ENCODE measurements at places on chromosomes 11 and 22.

GRCh38 chr11:109048098-109048497, 373.9 kb upstream of the C11orf87 start:
- DNase-seq = no peak

DNA sequence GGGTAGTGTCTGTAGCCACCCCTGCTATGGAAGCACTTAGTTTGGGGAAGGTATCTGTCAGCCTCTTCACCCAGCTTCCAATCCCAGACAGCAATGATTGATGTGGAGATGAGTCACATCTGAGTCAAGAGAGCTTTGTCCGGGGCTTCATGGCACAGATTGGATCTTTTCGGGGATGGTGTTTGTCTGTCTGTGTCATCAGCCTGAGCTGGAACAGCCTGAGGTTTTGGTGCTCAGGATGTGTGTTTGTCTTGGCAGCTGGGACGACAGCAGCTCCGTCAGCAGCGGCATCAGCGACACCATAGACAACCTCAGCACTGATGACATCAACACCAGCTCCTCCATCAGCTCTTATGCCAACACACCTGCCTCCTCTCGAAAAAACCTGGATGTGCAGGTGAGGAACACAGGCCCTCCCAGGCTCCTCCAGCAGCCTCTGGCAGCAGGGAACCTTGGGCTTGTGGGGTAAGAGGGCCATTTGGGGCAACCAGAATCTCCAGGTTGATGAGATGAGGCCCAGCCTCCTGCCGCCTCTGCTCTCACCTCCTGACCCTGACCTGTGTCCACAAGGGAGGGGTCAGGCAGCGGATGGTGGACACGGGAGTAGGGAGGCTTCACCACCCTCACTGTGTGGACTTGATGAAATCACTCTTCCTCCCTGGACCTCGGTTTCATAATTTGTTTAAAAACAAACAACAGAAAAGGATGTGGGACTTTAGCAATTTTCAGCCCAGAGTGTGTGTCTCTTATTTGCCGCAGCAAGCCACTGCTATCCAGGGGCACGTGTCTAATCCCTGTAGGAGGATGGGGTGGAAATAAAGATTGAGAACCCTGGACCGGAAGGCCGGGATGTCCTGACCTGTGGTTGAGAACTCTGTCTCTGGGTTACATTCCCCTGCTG, 124.3 kb downstream of the DBX1 start:
- no peak for DNase-seq

- DNase-seq = no peak
Measured at GRCh38 chr11:113705871-113706655, at the start of gene TMPRSS5. Gene TMPRSS5 (minus strand): TSS chr11:113706308. CDS start chr11:113706224, 84 bp downstream.

- DNase-seq = no peak
Measured at GRCh38 chr11:33761471-33761870, 12.8 kb downstream of the FBXO3 start.

GRCh38 chr11:17770917-17771316, 36.3 kb downstream of the KCNC1 start:
- DNase-seq = no peak

DNA sequence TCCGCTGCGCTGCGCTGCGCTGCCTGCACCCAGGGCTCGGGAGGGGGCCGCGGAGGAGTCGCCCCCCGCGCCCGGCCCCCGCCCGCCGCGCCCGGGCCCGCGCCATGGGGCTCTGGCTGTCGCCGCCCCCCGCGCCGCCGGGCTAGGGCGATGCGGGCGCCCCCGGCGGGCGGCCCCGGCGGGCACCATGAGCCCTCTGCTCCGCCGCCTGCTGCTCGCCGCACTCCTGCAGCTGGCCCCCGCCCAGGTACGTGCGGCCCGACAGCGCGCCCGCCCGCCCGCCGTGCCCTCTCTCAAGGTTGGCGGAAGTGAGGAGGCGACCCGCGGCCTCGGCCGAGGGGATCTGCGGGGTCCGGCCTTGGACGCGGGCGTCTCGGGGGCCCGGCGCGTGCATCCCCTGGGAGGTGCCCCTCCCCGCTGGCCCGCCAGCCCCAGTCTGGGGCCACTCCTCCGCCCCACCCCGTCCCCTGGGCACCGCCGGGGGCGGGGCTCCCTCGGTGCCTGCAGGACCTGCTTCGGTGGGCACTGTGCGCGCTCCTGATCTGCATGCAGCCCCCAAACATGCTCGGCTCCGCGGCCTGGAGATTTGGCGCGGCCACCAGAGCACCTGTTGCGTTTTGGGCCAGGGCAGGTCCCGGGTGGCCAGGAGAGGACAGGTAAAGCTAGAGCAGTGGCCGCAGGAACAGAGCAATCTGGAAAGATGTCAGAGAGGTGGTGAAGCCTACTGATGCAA, 429 bp downstream of the VEGFB start:
- DNase-seq = peak; percentile 78

- no peak for DNase-seq
Measured at GRCh38 chr22:35418088-35418487, 18.1 kb downstream of the MCM5 start.

- DNase-seq = no peak
Measured at GRCh38 chr11:68211546-68211945, 1.6 kb downstream of the KMT5B start.

- DNase-seq = no peak
Measured at GRCh38 chr22:44261164-44261860, 51.4 kb downstream of the SHISAL1 start.

DNA sequence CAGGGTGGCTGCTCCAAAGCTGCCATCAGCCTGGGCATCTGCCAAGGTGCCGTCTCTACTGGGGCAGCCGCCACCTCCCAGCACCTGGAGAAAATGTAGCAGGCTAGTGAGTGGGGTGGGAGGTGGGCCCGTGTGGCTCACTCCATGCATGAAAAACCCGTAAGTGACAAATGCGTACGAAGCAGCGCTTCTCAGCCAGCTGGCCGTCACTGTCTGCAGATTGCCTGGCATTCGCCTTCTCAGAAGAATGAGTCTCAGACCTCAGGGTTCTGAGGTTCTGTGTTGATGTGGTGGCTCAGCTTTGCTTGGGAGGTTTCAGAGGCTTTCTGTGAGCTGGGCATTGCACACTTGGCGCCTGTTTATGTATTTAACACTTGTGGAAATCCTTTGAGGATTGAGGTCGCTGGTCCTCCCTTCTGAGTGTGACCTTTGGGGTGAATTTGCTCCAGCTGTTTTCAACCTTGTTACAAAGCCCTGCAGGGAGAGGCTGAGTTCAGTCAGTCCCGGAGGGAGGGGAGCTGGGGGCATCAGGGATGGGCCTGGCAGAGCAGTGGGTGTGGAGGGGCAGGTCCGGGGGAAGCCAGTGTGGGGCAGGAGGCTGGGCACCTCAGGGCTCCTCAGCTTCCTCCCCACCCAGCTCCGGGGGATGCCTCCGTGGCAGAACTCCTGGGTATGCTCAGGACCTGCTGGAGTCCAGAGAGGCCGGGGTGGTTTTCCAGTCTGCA, 977.0 kb downstream of the TBC1D22A start:
- DNase-seq = no peak

DNA sequence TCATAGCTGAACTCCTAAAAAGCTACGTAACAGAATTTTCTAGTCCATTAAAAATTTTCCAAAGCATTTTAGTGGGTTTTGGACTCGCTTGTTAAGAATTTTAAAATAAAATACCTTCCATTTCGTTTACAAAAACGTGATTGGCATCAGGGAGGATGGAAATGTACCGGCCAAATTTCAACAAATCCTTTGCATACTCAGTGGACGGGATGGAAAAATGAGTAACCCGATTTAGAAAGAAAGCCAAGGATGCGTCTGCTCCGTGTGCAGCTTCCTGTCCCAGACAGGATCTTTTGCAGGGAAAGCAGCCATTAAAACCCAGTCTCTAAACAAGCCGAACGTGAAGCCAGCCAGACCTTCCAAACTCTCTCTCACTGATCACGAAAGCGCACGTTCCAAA, 15.6 kb downstream of the TMEM184B start:
- no peak for DNase-seq

- peak; percentile 79 for DNase-seq
Measured at GRCh38 chr11:1262172-1263006, 39.5 kb downstream of the MUC5B start.

GRCh38 chr11:69400140-69400539, 81.3 kb upstream of the LINC01488 start:
- no peak for DNase-seq

GRCh38 chr11:69674886-69675714, at the start of gene LTO1:
Gene LTO1 (minus strand): TSS chr11:69675353. CDS start chr11:69675239, 114 bp downstream.
- DNase-seq = peak; percentile 94

GRCh38 chr22:45254388-45254787, 13.7 kb upstream of the KIAA0930 start:
- DNase-seq = no peak

DNA sequence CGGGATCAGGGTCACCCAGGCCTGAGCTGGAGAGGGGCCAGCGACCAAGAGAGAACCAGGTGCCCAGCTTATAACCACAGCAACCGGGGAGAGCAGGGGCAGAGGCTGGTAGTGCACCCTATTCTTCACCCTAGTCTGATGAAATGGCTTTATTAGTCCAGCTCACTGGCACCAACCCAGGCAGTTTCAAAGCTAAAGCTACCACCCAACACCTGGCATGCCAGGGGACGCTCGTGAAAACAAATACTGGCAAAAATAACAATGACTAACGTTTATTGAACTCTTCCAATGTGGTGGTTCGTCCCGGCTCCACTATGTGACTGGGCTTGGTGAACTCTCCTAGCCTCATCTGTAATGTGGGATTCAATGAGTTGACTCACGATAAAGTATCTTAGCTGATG, 30.6 kb downstream of the SCGB1A1 start:
- DNase-seq = no peak

GRCh38 chr11:109401545-109401944, 20.4 kb upstream of the C11orf87 start:
- no peak for DNase-seq

GRCh38 chr11:117823294-117823945, 1.1 kb downstream of the FXYD2 start:
- DNase-seq = no peak

- no peak for DNase-seq
Measured at GRCh38 chr22:42172773-42173172, 42.2 kb upstream of the CYP2D6 start.

DNA sequence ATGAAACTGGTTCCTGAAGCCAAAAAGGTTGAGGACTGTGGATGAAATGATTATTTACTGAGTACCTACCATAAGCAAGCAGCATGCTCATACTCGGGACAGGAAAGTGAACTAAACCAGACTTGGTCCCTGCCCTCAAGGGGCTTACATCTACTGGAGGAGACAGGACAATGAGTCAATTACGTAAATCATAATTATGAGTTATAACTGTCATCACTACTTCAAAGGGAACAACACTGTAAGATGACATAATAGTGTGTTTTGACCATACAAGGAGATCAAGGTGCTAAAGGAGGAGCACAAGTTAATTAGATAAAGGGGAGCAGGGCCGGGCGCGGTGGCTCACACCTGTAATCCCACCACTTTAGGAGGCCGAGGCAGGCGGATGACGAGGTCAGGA, 2.5 kb downstream of the FAM227A start:
- no peak for DNase-seq

GRCh38 chr22:35952576-35952975, 76.0 kb downstream of the RBFOX2 start:
- no peak for DNase-seq

- DNase-seq = no peak
Measured at GRCh38 chr11:8059571-8060011, 21.4 kb upstream of the TUB start.

DNA sequence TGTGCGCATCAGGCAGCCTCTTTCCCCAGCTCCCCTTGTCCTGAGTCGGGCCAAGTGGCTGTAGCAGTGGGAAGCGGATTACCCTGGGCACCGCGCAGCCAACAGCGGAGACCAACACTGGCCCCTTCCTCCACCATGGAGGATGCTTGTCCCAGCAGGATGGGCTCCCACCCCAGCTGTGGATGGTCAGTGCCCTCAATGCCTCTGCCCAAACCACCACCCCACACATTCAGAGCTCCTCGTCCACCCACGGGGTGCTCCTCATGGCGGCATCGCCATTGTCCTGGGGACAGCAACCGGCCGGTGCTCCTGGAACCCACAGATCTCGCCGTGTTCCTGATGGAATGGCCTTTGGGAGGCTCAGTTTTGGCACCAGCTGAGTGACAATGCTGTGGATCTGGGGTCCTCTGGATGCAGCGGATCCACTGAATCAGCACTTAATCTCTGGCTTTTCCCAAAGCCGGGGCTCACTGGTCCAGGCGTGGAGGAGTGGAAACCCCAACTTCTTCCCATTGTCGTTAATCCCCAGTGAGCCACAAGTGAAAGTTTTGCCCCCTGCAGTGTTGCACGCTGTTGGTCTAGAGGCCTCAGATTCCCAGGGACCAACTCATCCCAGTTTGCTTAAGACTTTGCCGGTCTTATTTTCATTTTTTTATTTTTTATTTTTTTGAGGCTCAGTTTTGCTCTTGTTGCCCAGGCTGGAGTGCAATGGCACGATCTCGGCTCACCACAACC, 4.1 kb upstream of the B4GALNT4 start:
- DNase-seq = no peak

DNA sequence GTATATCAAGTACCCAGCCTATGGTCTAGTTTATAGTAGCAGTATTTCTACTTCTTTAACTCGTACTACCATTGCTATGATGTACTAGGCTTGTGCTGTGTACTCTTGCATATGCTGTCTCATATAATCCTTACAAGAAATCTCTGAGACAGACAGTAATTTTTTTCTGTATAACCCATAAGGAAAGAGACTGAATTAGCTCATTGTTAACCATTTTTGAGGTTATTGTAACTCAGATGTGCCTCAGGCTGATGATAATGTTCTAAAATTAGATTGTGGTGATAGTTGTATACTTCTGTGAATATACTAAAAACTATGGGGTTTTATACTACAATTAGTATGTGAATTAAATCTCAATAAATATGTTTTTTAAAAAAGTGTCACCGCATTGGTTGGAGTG, 112.2 kb upstream of the RRM1 start:
- DNase-seq = no peak

- DNase-seq = no peak
Measured at GRCh38 chr11:101582989-101583250, 887 bp downstream of the TRPC6 start.

GRCh38 chr11:61918251-61918937, 1.0 kb upstream of the RAB3IL1 start:
- no peak for DNase-seq

DNA sequence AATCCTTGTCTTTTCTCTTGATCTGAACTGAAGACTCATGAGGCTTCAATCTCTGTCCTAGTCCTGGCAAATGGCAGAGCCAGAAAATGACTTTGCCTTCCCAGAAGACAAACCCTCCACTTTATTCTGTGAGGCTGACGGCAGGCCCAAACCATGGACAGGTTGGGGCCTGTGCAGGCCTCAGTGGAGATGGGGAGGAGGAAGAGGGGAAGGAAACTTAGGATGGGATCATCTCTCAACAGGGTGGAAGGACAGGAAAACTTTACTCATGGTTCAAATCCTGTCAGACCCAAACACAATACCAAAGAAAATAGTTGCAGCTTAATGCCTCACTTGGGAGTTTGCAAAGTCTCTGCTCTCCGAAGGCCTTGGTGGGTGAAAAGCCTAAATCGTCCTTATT, 9.8 kb downstream of the RPL27A start:
- DNase-seq = no peak

- DNase-seq = no peak
Measured at GRCh38 chr11:72013765-72014711, 15.3 kb downstream of the IL18BP start.

GRCh38 chr11:1564535-1565172, 7.4 kb downstream of the DUSP8 start:
- DNase-seq = no peak

Data from naive B cell (primary cell).